SHP77 treated with DMSO at 0.1 percent for 48 hours (cell line): ENCODE measurements at places on chromosomes 5 and 9.
A peak's percentile ranks its signal among the peaks of the same experiment; 100 is the strongest.

GRCh38 chr9:131116281-131117120 lies 8.9 kb upstream of the NUP214 start:
- DNase-seq: no peak

DNA sequence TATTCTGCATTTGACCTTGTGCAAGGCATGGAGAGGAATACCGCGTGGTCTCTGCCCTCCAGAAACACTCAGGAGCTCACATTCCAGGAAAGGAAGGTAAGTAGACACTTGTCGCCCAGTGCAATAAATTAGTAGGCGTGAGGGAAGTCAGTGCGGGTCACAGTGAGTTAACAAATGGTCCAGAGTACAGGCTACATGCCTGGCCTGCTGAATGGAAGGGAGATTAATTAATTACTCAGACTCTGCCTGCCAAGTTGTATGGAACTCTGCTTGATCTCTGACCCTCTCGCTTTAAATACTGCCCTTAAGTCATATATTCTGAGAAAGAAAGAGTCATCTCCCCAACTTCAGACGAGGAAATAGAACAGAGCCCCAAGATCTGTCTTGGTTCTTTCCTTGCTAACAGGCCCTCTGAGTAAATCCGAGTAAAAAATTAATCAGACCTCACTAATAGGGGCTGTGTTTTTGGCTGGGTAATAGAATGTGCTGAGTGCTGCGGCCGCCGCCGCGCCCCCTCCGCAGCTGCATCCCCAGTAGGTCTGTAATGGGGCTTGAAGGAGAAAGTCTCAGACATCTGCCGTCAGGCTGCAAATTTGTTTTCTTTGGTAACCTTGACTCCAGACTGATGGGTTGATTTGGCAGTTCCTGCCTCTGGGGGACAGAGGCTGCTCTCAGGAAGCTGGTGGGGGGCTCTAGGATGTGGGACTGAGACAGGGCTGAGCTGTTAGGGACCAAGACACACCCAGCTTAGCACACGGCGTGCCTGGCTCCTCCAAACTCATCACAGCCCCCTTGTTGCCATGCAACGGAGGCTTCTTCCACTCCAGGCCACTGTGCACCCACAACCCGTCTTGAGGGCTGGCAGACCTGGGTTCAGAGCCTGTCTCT lies 144.4 kb downstream of the NSG2 start:
- DNase-seq: no peak

DNA sequence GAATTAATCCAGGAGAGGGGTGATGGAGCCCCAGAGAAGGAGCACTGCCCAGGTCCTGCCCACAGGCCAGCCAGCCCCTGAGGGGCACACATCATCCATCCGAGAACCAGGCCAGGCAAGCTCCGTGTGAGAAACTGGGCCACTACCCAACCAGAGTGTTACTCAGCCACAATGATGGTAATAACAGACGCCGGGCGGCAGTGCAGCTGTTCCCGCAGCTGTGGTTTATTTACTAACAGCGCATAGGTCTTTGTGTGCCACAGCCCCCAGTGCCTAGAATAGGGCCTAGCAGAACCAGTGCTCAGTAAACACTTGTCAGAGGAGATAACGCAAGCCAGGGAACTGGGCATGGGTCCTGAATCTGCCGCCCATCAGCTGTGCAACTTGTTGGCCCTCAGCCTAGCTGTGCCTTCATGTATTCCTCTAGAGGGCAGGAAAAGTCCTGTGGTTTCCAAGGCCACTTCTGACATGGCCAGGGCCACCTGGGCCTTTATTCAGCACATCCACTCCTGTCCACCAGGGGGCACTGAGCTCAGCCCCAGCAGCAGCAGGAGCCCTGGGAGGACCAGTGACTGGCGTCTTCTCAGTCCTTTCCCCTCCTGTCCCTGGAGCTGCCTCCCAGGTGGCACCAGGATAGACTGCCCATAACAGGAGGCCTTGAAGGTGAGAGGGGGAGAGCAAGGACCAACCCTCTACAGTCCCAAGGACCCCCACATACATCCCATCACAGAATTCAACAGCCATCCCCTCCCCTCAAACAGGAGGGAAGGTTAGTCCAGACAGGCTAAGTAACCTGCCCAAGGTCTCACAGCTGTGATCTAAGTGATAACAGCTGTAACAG lies 2.1 kb downstream of the MXD3 start:
- peak; percentile 38 for DNase-seq

DNA sequence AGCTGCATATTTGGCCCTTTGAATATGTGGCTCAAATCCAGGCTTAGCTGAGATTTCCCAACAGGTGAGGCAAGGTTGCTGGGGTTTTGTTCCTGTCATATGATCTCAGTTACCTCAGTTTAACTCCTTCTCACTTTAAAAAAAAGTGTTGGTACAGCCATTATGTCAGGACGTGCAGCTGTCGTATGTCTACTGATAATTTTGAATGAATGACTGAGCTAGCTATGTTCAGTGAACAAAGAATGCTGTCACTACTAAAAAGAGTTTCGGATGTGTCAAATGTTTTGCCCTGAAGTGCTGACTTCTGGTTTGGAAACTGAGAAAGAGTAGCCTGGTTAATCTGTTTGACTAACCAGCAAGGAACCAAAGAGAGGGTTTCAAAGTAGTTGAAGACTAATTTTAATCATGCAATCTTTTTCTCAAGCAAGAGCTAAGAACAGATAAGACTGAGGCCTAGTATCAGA lies 106.3 kb upstream of the NR3C1 start:
- no peak for DNase-seq

- no peak for DNase-seq
Measured at GRCh38 chr9:123365287-123365880, 9.4 kb downstream of the CRB2 start.

DNA sequence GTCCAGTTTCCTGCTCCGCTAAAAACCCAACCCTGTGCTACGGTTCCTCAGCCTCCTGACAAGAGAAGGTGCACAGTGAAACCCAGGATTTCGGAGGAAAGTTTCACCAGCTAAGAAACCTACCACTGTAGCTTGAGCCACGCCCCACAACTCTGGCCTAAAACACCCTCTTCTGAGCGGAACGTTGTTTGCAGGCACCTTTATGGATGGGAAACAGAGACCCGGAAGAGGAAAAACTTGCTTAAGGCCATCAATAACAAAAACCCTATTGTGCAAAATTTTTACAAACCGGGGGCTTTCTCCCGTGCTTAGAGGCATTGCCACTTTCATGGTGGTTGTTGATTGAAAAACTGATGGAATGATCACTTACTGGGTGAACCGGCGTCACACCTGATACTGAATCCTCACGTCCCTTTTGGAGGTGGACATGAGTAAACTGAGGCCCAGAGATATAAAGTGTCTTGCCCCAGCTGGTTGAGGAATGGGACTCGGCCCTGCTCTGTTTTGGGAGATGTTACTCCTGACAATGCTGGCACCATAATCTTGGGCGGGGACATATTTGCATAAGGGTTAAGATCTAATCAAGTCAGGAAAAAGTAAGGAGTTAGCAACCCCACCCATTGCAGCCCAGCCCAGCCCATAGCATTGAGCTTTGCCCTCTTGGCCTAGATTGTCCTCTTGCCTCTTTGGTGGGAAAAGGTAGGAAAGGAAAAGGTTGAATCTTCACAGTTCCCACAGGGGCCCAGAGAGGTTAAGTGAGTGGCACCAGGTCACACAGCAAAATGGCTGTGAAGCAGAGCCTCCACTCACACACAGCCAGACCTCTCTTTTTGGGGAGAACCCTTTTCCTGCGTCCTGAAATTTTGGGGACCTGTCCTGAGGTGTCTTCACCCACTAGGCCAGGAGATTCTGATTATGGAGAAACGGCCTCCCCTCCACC lies 23.2 kb upstream of the PTGS1 start:
- no peak for DNase-seq

- DNase-seq: no peak
Measured at GRCh38 chr9:31702957-31703356, 681.5 kb upstream of the ACO1 start.

DNA sequence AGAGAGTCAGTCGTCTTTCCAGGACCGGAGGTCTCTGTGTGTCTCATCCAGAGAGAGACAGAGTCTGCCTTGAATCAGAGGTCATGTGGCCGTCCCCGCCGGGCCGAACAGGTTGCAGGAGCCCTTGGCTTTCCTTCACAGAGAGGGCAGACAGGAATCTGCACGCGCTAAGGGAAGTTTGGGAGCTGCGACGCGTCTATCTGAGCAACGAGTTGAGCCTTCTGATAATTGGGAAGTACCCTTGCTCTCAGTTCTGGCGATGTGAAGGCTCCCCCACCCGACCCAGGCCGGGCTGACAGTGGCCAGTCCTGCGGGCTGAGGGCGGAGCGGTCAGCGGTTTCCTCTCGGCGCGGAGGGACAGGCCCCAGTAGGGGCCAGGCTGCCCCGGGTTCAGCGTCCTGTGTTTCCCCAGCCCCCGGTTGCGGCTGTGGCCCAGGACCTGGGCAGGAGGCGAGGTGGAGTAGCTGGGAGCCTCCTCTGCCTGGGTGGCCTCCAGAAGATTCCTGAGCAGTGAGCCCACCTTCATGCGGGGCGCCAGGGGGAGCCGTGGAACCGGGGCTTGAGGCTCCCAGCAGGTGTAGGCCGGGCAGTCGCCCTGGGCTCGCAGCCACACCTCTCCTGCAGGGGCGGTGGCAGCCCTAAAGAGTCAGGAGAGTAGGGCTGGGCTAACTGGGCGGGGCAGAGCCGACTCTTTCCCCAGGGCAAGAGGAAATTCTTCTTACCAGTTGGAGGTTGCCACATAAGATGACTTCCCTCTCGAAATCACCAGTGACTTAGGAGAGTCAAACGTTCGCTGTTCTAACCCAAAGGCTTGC lies 13.9 kb downstream of the NR2F1 start:
- no peak for DNase-seq

DNA sequence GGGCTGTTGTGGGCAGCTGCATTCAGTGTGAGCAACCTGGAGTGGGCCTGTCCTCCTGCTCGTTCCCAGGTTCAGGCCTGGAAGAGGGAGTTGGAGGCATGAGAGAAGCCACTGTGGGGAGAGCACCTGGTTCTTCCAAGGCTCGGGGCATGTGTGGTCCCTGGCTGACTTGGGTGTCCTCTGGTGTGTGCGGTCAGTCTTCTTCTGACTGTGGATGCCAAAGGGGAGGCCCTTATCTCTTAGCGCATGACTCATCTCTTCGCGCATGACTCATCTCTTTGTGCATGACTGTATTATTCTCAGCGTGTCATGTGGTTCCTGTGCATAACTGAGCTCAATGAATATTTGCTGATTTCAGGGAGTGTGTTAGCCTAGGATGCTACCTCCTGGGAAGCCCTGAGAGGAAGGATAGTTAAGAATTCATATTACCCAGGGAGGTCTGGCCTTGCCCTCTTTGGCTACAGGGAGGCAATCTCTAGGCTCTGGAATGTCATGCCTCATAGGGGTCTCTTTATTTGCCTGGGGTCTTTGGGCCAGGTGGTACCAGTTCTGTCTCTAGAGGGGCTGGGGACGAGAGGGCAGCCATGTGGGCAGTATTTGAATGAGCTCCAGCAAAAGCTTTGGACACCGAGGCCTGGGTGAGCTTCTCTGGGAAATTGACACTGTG lies 188.7 kb downstream of the HSPA4 start:
- peak; percentile 49 for DNase-seq

GRCh38 chr9:16726718-16727451 lies 143.6 kb downstream of the BNC2 start:
- no peak for DNase-seq

GRCh38 chr9:102867488-102867887 lies 127.6 kb upstream of the CYLC2 start:
- DNase-seq: no peak

DNA sequence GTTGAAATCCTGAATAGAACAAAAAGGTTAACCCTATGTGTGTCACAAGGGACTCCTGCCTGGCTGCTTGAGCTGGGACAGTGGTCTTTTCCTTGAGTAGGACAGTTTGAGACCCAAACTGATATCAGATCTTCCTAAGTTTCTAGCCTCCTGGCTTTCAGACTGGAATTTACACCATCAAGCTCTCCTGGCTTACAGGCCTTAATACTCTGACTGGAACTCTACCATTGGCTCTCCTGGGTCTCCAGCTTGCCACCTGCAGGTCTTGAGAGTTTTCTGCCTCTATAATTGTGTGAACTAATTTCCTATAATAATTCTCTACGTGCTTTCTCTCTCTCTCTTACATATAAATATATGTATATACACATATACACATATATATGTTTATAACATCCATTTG lies 112.5 kb downstream of the PRR16 start:
- DNase-seq: no peak

- no peak for DNase-seq
Measured at GRCh38 chr9:119375892-119376291, 6.7 kb upstream of the BRINP1 start.

DNA sequence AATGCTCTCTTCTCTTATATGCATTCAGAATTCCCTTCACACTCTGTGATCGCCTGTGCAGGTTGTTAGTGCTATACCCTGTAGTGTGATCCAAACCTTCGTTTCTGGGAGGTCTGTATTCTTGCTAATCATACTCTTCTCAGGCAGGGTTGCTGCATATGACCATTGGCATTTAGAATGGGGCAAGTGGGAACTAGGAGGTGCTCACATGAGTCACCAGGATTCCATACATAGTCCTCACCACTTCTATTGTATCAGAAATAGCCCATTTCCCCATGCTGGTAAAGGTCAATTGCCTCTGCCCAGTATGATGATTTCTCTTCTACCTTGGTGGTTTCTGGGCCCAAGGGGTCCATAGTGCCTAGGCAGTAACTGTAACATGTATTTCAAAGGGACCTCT lies 443.5 kb upstream of the CDH6 start:
- no peak for DNase-seq

DNA sequence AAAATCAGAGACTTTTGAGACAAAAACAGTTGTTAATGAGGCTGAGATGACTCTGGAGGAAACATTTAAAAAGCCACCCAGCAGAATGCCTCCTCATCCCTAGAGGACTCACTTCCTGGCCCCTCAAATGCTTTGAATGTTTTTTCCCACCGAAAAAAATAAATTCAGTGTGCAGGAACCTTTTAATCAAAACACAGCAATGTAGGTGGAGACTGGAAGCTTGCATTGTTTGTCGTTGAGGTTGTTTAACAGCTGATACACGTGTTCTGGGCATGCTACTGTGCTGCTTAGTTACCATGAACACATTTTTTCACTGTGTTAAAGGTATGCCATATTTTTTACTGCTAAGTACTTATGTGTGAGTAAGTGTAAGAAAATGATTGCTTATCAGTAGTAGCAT lies 65.7 kb upstream of the ADCY2 start:
- DNase-seq: no peak

GRCh38 chr9:13614060-13614459 lies 334.6 kb upstream of the MPDZ start:
- no peak for DNase-seq

DNA sequence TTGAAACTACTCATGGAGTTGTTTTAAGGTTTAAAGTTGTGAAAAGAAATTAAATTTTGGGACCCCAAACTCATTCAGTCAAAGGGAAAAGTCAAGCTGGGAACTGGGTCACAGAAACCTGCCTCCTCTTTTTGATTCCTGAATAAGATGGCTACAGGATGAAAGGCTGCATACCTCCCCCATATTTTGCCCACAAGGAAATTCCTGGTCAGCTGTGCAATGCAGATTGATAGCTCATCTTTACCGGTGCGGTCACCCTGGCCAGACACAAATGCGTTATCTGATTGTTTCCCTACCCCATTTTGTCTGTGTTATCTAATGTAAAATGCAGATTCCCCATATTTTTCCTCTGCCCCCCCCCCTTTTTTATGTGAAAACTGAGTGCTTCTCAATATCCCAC lies 1.3 kb downstream of the HAVCR2 start:
- DNase-seq: no peak

GRCh38 chr5:156695774-156696173 lies 154.3 kb upstream of the PPP1R2B start:
- DNase-seq: no peak
